ENCODE measurements at places on chromosomes 7 and 10. TPM values are rescaled to one million over a fixed set of nuclear protein-coding genes. Genes with fewer than 3 reads are reported as not detected.

The ATRNL1 gene
- 17.6 TPM for total RNA-seq

The SHH gene
- total RNA-seq, result not detected

The STEAP2 gene
- total RNA-seq, result 17.4 TPM

The PRKG1 gene
- 15.2 TPM for total RNA-seq

The ZNF862 gene
- 3.9 TPM for total RNA-seq

The WDR86 gene
- total RNA-seq, result 15.8 TPM

The LRRC4 gene
- 13.4 TPM for total RNA-seq

The TSPAN33 gene
- total RNA-seq, result 47.1 TPM

The ZNF117 gene
- 13.0 TPM for total RNA-seq

DNA sequence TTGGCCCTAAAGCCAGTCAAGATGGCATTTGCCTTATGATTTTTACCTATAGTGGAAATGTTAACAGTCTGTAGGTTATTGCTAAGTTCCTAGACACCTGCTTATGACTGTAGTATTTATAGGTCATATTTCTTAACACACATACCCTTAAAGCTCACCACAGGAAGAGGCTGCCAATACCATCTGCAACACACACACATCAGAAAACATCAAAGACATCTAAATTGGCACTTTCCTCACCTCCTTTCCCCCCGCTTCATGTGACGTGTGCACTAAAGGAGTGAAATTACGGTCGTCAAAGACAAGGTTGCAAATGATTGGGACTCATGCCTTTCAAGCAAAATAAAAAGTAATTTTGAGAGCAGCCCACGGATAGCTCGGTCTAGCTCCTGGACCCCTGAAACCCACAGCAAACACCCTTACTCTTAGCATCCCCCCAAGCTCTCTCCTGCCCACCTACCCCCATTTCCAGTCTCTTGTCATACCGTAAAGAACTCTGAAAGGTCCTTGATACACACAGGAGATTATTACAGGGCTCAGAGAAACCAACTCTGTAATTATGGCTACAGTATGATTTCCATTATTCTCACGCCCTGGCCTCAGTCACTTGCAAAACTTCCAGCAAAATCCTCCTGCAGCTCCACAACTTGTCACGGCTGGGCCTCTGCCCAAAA lies 90.5 kb downstream of the PLXNA4 start:
- DNase-seq, result no peak

GRCh38 chr7:140289804-140290203 lies 108.5 kb downstream of the SLC37A3 start:
- DNase-seq, result no peak

GRCh38 chr7:27933671-27934565 lies 194.0 kb downstream of the TAX1BP1 start:
- DNase-seq, result no peak

DNA sequence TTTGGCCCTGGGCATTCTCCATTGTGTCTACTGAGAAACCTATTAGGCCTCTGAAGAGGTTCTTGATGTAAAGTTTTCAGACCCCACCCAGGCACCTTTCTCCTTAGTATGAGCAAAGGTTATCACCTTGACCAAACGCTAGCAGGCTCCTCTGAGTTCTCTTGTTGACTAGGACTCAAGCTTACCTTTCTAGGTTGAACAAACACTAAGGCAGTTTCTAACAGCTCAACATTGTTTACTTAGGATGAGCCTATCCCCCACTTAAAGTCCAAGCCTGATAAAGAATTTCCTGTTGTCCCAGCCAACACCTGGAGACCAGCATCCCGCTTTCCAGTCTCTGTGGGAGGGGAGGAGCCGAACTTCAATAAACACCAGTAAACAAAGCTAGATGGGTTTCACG lies 26.3 kb upstream of the ITGB8 start:
- DNase-seq, result no peak

DNA sequence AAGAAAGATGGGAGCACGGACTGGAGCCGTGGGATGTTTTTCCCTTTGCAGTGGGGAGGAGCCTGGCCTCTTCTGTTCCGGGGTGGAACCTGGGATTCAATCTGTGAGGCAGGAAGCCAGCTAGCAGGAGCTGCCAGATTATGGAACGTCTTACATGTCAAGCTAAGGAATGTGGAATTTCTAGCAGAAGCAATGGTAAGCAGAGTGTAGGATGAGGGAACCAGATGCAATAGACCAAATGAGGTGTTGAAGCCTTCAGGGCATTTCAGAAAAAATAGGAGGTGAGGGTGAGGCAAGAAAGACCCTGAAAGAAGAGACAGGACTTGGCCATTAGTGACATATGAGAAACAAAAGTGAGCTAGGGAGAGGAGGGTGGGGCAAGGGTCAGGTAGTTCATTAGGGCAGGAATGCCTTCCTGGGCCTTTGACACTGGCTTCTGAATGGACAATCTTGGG lies 105.5 kb downstream of the CHN2 start:
- DNase-seq, result no peak

- peak; percentile 59 for DNase-seq
Measured at GRCh38 chr10:97974526-97975525, 55.6 kb downstream of the CRTAC1 start.

- DNase-seq, result no peak
Measured at GRCh38 chr7:90736968-90737939, 141.1 kb downstream of the CDK14 start.

GRCh38 chr10:30345611-30346010 lies 3.5 kb downstream of the MTPAP start:
- no peak for DNase-seq

DNA sequence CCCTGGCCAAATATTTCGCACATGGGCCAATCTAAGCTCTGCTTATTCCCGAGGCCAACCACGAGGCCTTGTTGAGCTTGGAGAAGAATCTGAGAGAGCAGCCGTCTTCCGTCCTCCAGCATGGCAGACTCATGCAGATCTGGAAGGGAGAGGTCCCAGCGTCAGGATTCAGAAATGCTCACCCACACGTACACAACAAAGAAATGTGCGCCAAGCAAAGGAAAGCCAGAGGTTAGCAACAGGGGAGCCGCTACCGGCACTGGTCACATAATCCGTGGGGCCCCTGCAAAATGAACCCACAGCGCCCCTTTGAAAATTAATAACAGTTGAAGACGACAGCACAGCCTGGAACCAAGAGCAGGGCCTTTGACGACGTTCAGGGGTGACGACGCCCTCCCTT lies 25.4 kb upstream of the PRKAG2 start:
- no peak for DNase-seq

DNA sequence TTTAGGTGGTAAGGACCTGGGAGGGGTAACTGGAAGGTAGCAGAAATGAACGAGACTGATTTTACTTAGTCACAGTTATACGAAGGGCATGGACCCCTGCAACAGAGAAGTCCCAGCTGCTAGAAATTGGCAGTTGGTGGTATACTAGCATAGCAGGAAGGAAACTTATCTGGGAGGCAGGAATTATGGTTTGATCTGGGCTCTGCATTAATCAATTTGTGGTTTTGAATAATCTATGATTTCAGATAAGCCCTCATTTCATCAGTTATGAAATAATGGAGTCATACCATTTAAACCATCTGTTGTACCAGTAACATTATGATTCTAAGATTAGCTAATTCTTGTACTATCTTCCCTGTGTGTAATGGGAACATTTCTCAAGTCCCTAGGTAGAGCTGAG lies 54.0 kb upstream of the TMEM229A start:
- DNase-seq, result no peak

GRCh38 chr7:27925573-27926201 lies 185.7 kb downstream of the TAX1BP1 start:
- DNase-seq, result no peak

DNA sequence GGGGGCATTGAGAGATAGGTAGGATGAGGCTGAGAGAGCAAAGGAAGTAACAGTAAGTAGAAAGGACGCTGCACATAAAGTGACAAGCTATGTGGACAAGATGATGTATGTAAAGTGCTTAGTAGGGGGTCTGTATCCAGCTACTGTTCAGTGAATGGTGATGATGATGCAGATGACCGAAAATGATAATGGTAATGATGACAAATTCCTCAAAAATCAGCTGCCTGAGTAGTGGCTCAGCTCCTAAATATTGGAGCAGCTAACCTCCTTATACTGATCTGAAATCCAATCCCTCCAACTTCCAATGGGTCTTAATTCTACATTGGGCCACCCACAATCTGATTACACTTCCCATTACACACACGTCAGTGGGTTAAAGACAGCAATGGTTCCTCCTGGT lies 27.1 kb upstream of the KCNMA1 start:
- no peak for DNase-seq

- no peak for DNase-seq
Measured at GRCh38 chr7:3950249-3950648, 649.2 kb downstream of the SDK1 start.

DNA sequence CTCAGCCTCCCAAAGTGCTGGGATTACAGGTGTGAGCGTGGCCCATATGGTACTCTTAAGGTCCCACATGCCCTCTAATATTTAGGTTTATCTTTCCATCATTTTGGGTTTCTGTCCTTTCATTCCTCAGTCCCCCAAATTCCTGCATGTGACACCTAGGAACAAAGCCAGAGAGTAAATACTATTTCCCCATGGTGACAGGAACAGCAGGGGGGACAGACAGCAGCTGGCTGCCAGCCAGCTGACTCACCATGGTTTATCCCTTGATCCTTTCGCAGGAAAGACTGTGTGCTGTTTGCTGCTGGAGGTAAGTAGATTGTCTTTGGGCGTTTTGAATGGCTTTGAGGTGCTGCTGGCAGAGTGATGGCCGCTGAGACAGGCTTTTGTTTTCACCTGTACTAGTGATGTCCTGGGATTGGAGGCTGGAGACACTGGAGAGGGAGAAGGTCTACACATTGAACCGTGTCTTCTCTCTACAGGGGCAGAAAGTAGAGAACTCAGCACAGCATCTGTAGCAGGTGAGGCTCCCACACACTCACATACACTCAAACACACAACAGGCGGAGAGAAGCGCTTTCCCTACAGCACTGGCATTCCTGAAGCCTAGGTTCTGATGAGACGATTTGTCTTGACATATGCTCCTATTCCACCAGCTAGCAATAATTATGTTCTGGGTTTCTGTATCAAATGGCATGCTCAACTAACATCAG lies 83.7 kb upstream of the EFCAB10 start:
- no peak for DNase-seq

- DNase-seq, result no peak
Measured at GRCh38 chr10:100489396-100489795, 26.6 kb downstream of the WNT8B start.

DNA sequence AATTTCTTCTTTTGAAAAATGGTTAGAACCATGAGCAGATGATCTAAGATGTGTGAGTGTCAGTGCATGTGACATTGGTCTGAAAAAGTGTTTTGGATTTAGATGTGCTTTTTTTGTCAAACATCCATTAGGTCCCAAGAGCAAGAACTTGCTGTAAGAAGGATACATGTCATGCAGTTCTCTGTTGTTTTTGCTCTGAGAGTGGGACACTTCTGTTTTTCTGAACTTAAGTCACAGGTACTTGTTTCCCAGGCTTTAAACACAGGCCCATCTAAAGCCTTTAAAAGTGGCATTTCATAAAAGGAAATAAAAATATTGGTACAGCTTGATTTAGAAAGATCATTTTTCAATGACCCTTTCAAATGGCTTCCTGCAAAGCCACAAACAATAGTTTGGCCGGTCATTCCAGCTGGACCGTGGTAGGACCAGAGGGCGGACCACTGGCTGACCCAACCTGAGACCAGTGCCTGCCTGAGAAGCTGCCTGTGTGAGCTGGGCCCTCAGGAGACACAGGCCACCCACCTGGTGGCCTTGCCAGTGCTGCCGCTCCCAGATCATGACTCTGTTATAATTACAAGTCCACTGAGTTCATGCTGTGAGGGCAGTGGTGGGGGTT lies 92.7 kb downstream of the EEPD1 start:
- DNase-seq, result no peak

- no peak for DNase-seq
Measured at GRCh38 chr10:105192146-105192545, 551.1 kb downstream of the SORCS3 start.

- DNase-seq, result no peak
Measured at GRCh38 chr10:27490807-27491206, 13.3 kb upstream of the RAB18 start.

DNA sequence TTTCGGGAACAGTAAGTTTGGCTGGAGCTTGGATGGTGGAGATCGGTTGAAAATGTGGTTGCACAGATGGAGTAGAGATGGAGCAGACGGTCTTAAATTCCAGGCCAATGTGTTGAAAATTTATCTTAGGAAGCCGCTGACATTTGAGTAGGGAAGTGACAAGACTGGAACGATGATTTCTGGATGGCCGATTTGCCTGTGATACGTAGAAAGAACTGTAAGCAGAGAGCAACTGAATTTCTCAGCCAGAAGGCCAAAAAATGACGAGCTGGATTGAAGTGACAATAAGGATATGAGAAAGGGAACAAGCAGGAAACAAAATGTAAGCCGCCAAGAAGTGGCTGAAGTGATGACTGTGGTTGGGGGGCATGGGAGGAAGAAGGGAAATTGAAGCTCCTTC lies 687 bp upstream of the ARMC3 start:
- no peak for DNase-seq

GRCh38 chr10:61529208-61529607 lies 76.0 kb upstream of the TMEM26 start:
- no peak for DNase-seq

DNA sequence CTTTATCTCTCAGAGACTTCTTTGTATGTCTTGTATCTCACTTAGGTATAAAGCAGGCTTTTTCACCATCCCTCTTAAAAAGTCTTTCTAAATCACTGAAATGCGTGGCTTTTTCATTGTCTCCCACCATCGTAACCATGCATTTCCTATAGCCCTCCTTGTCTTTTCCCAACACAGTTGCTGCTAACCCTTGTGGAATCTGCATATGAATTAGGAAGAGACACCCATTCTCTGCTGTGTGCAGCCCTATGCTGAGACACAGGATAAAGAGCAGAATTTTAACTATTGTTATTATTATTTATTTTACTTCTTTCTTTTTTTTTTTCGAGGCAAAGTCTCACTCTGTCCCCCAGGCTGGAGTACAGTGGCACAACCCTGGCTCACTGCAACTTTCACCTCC lies 804.3 kb upstream of the COBL start:
- DNase-seq, result no peak

- peak; percentile 87 for DNase-seq
Measured at GRCh38 chr7:108002726-108003598, at the start of gene LAMB1. Gene LAMB1, minus strand, starts transcription at chr7:108003161. Its CDS starts 276 bp downstream, at chr7:108002885.
